NK-92 treated with Interleukin-12 subunit alpha and Interleukin-12 subunit beta, amount 100 ng/mL, for 24 hours (cell line): ENCODE measurements at places on chromosomes 4 and X.

DNA sequence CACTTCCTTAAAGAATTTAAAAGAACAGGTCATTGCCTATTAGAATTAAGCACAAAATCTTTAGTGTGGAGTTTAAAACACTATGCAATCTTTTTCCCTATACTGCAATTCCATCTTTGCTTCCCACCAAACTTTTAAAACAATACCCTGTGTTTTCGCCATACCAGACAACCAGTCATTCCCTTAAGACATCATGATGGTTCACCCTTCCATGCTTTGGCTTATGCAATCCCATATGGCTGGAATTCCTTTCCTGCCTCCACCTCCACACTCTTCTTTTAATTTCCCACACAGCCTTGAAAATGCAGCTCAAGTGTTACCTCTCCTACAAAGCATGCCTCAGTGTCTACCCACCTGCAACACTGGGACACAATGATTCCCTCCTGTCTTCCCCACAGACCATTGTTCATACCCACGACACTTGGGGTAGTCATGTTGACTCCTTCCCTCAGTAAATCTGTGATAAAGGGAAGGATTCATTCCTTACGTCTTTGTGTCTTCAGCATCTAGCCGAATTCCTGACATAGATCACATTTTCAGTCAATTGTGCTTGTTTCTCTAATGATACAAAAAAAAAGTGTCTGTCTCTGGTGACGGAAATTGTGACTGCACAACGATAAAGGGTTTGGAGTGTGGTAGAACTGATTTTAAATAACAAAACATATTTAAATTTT lies 166.3 kb downstream of the FNIP2 start:
- no peak for DNase-seq

GRCh38 chr4:185587030-185587426 lies 51.7 kb upstream of the PDLIM3 start:
- no peak for DNase-seq

GRCh38 chr4:114791976-114792375 lies 193.4 kb downstream of the UGT8 start:
- DNase-seq, result no peak

DNA sequence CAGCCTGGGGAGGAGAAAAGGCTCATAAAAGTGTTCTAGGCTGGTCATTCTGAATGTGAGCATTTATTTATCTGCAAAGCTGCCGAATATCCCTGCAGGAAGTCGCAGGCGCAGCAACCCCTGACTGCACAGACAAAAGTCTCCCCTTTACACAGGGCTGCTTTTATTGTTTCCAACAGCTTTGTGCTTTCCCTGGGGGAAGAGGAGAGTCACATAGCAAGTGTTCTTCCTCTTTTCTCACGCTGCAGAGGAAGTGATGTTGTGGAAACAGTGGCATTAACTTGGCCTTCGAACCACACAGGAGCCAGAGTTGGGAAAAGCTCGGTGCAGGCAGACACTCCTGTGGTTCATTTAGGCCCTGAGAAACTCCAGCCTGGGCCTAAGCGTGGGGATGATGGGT lies 81.5 kb upstream of the BCOR start:
- no peak for DNase-seq

- DNase-seq, result no peak
Measured at GRCh38 chr4:7721984-7722551, 217.6 kb downstream of the AFAP1 start.

GRCh38 chrX:133868682-133869081 lies 116.7 kb downstream of the GPC3 start:
- DNase-seq, result no peak
